ENCODE measurements at places on chromosomes 5 and 9.

DNA sequence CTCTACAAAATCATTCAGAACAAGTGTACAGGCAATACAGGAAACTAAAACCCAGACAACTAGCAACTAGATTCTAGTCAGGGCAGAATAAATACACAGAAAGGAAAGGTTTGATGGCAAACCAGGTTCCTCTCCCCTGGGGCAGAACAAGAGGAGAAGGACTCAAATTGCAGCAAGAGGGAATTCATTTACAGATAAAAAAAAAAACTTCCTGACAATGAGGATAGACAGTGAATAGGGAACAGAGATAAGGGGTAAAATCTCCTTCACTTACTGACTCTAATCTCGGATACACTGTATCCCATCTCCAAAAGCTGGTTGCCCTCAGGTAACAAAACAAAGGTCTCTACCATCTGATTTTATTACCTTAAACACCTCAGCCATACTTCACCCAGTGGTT, 244.0 kb downstream of the SEC61B start:
- DNase-seq = no peak

DNA sequence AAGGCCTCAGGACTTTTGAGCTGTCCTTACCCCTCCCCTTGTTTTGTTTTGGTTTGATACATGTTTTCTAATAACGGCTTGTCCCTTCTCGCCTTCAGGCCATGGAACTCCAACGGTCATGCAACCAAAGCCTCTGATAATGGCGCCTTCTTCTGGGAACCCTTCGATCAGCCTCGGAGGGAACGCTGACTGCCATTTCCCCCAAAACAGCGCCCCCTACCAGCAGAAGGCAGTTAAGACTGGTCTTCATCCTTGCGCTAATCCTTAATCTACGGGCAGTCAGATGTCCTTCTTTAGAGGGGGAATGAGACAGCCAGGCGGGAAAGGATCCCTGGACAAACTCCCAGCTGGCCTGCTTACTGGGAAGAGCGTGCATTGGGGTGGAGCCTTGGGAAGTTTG, 276.6 kb downstream of the ICE1 start:
- no peak for DNase-seq

- no peak for DNase-seq
Measured at GRCh38 chr5:58299256-58299655, 160.6 kb downstream of the PLK2 start.

- no peak for DNase-seq
Measured at GRCh38 chr5:5788793-5789192, 366.3 kb downstream of the ICE1 start.

DNA sequence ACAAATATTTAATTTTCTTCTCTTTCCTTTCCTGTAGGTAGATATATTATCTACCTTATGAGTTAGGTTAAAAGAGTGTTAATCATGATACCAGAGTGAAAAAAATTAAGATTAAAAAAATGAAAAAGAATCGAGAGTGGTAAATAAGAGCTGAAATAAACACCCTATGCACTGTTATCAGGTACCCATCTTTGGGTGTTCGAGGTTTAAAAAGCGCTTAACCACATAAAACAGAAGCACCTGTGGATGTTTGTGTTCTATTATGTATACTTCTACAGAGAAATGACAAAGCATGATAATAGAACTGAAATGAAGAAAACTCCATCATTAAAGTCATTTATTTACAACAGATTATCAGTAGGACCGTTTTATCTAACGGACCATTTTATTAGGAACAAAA, 25.7 kb upstream of the GCNT4 start:
- DNase-seq = no peak

GRCh38 chr9:134441227-134442084, 115.2 kb downstream of the RXRA start:
- DNase-seq = no peak

DNA sequence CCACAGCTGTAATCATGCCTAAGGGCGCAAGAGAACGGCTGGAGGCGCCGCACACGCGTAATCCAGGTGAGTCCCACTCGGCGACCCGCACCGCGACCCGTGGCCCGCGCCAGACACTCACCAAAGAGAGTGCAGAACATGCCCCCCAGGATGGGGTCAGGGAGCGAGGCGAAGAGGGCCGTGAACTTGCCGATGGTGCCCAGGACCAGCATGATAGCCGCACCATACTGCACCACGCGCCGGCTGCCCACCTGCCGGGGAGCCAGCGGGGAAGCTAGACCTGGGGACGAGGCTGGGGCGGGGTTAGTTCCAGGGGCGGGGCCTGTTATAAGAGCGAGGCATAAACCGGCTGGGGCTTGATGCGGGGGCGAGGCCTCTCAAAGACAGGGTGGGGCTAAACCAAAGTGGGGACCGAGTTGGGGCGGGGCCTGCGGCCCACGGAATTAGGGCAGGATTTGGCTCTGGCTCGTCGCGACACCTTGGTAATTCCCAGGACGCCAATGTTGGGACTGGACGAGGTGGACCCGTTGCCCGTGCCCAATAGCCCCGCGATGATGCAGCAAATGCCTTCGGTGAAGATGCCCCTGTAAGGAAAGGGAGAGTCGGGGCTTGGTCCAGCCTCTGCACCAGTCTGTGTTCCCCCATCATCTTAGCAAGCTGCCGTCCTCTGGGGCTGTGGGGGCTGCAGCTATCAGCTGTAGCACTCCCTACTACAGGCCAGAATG, 4.8 kb downstream of the SLC23A1 start:
- no peak for DNase-seq

GRCh38 chr5:16538006-16538405, 72.4 kb upstream of the ZNF622 start:
- no peak for DNase-seq

DNA sequence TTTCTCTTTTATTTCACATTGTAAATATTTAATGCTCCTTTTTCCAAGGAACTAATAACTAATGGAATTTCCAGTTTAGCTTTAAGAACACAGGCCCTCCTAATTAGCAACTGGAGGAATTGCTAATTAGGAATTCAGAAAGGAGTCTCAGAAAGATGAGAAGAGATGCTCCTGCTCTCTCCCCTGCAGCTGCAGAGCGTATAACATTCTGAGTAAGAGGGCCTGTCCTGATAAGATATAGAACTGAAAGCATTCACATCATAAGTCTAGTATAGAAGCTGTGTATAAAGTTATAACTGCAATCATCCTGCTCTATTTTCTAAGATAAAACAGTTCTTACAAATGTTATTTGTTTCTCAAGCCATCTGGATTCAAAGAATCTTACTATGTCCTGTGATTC, 83.2 kb downstream of the DTWD2 start:
- no peak for DNase-seq

GRCh38 chr5:146068206-146068605, 37.2 kb downstream of the PLAC8L1 start:
- no peak for DNase-seq

GRCh38 chr9:136117291-136117915, 1.3 kb downstream of the TMEM250 start:
- no peak for DNase-seq

DNA sequence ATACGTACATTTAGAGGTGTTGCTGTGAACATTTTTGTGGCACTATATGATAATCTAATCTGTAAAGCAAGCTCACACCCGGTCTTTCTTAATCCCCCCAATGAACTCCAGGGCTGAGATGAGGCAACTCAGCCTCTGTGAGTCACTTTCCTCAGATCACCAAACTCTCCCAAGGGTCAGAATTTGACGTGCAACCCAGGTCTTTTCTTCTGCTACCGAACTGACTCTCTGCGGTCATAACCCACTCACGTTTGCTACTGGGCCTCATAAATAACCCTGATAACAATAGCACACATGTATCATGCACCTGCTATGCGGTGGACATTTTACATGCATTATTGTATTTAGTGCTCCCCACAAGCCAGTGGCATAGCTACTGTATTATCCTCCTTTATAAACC, 153.1 kb downstream of the DROSHA start:
- no peak for DNase-seq

- no peak for DNase-seq
Measured at GRCh38 chr5:126443374-126443851, 20.2 kb downstream of the GRAMD2B start.

DNA sequence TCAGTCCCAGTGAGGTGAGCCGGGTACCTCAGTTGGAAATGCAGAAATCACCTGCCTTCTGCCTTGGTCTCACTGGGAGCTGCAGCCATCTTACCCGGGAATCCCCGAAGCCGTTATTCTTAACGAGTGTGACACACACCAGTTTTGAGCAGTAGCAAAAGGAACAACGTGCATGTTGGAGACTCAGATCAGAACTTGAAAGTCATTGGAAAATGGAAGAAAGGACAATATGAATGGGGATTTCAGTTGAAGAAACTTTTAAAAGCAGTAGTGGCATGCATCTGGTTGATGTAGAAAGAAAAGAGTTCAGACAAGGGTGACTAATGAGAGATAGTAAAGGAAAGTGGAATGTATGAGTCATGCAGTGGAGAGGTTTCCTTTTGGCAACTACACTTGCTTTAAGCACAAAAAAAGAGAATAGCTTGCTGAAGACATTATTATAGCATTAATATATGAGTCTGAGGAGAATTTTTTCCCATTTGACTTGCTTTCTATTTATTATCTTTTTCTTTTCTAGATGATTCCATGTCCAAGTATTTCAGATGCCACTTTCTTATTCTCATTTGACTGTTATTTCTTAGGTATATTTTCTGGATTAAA, 44.4 kb upstream of the ANKDD1B start:
- DNase-seq = no peak

- DNase-seq = no peak
Measured at GRCh38 chr5:149161026-149161687, 19.9 kb downstream of the ABLIM3 start.

DNA sequence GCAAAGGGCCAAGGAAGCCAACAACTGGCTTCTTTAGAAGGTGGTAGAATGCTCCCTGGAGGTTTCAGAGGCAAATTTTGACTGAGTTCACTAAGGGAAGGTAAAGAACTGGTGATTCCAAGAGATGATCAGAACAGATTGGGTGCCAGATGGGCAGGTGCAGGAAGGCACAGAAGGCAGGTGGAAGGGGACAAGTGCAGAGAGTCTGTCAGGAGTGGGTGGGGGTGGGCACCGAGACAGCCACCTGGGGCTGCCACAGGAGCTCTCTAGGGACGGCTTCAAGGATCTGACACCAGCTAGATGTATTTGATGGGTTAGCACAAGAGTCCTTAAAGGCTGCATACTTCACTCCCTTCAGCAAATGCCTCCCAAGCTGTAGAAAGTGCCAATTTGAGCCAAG, 207.3 kb downstream of the PTTG1 start:
- DNase-seq = no peak

GRCh38 chr5:91144491-91145332, 238.4 kb downstream of the ARRDC3 start:
- DNase-seq = no peak

- no peak for DNase-seq
Measured at GRCh38 chr9:94922098-94922607, 195.7 kb downstream of the AOPEP start.

GRCh38 chr9:137665697-137666512, 47.1 kb downstream of the EHMT1 start:
- DNase-seq = no peak

DNA sequence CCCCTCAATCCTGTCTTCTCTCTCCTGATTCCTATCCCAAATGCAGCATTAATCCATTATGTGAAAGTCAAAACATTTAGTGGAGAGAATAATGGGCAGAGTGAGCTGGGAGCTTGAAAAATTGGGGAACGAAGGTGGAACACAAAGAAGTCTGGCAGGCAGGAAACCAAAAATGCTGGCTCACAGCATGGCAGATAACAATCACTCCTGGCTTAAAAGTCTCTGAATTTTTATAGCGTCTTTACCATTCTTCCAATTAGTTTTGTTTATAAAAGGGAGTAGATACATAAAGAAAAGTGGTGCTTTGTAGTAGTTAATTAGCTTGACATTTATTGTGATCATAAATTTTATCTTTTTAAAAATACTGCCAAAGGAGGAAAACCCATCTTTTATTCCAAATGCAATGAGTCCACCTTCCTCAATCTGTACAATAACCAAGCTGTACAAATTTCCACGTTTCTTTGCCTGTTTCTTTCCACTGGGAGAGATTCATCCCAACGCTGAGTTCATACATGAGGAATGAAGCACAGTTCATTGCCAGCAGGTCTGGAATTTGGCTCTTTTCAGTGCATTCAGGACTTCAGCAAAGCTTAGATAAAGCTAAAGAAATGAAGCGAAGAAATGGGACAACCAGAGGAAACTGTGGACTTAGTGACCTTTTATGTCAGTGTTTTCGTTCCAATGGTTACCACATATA, 174.7 kb downstream of the HMHB1 start:
- DNase-seq = no peak

GRCh38 chr5:69202497-69202896, 13.1 kb downstream of the CENPH start:
- DNase-seq = no peak

DNA sequence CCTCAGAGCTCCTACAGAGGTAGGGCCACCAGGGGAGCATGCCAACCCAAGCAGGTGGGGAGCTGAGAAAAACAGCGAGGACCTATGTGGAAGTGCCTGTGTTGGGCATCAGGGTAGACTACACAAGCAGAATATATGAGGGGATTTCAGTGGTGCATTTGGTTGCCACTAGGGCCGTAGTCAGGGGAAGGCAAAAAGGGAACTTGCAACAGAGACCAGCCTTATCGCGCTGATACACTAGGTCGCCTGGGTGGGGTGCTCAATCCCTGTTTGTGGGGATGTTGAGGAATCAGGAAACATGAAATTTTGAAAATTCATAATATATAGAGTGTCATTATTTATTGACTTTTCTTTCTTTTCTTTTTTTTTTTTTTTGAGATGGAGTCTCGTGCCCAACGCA, 370.9 kb upstream of the PRR16 start:
- no peak for DNase-seq

GRCh38 chr9:21810388-21810787, 8.0 kb downstream of the MTAP start:
- no peak for DNase-seq

DNA sequence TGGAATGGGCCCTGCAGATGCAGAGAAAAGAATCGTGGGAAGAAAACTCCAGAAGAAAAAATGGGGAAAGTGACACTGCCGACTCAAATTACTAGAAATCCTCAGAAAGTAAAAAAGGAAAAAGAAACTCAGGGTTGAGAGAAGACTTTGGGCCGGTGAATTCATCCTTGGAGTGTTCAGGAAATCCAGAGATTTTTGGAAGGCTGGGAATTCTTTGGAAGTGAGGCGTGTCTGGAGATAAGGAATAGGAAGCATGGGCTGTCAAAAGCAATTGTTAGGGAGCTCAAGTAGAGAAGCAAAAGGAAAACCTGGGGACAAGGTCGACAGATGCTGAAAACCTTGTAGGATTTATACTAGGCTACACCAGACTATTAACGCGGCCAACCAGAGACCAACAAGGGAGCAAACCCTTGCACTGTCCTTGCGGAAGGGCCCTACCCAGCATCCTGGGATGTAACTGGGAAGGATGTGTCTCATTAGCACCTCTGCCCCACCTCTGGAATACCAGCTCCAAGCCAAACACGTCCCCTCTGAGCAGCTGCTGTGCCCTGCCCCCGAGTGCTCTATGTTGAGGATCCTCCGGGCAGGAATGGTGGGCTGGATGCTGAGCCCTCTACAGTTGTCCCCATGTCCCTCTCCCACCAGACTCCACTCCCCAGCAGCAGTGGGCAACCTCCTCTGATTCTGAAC, 11.6 kb downstream of the DAB2IP start:
- DNase-seq = no peak

DNA sequence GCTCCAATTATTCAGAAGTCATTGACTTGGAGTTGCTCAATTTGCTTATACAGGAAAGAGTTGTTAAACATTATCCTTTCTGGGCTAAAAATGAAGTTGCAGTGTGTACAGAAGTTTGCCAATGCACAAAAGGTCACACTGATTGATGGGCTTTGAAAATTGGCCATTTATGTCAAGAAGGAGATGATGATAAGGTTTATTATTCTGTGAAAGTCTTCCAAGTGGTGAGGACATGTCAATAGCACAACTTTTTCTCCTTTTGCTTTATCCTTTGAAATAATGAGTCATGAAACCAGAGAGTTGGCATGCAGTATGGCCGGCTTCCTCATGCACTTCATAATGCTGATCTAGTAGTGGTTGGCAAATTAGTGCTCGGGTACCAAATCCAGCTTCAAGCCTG, 848.5 kb upstream of the WWC1 start:
- DNase-seq = no peak
